ENCODE measurements at places on chromosomes 5 and 9. TPM values are rescaled to one million over a fixed set of nuclear protein-coding genes. Genes with fewer than 3 reads are reported as not detected.

GRCh38 chr5:172800088-172800551, 29.1 kb upstream of the DUSP1 start:
- H3K4me3 ChIP-seq = no peak overlapping the region
- H3K27me3 ChIP-seq = no peaks in the 10 kb centered on the region
- peaks cover 8% of the 10 kb centered on the region for H3K4me1 ChIP-seq
- no peak for DNase-seq

DNA sequence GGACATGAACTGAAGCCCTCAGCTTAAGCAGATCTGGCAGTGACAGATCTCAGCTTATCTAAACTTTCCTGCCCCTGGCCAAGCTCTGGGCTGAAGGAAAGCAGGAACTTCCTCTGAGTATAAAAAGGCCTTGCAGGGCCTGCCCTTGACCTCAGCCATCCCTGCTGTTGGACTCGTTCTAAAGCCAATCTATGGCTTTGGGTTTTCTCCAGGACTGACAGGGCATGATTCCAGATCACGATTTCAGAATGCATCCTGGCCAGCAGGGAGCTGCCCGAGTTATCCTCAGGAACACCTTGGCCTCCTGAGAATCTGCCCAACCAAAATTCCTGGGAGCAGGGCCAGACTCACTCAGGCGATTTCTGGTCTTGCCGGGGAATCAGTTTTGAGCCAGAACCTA, 502.7 kb downstream of the TLE4 start:
- no peaks in the 10 kb centered on the region for H3K4me1 ChIP-seq
- peak; percentile 25 for DNase-seq
- no peaks in the 10 kb centered on the region for H3K27me3 ChIP-seq
- no peaks in the 10 kb centered on the region for H3K36me3 ChIP-seq

Gene ABO
- total RNA-seq = 18.1 TPM

DNA sequence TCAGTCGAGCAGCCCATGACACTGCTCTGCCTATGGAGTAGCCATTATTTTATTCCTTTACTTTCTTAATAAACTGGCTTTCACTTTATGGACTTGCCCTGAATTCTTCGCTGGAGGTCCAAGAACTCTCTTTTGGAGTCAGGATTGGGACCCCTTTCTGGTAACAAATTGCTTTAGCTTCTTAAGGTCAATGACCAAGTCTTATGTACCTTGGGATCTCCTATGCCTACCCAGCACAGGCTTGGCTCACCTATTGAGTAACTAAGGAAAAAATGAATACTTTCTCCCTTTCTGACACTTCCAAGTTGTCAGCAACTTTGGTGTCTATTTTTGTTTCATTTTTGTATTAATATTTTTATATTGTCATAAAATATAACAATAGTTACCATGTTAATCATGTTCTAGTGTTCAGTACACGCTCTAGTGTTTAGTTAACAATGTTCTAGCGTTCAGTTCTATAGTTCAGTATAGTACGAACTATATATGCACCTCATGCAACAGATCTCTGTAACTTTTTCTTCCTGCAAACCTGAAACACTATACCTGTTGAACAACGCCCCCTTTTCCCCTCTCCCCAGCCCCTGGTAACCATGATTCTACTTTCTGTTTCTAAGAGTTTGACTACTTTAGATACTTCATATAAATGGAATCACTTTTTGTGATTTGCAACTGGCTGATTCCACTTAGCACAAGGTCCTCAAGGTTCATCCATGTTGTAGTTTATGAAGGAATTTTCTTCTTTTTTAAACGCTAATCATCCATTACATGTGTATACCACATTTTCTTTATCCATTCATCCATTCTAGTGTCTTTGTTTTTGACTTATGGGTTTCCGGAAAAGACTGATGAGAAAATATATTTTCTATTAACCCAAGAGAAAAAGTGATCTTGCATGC, 1.8 kb upstream of the RHOBTB3 start:
- H3K27ac ChIP-seq = peak overlapping the region; percentile 99
- H3K4me3 ChIP-seq = no peak overlapping the region

DNA sequence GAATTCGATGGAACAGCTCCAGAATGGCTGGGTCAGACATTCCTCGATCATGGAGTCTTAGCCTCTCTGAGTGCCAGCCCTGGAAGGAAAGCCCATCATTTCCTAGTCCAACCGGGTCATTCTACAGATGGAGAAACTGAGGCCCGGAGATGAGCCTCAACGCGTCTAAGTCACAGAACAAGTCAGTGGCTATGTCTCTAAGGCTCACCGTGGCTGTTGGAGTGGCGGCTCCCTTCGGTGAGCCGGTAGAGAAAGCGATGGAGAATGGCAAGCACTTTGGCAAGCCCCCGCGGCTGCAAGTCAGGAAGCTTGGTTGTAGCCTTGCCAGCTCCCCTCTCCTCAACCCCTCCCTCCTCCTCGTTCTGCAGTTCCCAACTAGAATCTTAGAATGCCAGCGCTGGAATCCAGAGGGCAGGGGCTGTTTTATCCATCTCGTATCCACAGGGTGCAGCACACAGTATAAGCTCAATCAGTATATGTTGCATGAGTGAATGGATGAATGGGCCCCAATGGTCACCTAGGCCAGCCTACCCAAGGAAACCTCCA, 438 bp upstream of the ARSI start:
- no peaks in the 10 kb centered on the region for H3K36me3 ChIP-seq
- DNase-seq = peak; percentile 45
- peak overlapping the region; percentile 11 for H3K27ac ChIP-seq
- H3K27me3 ChIP-seq = no peaks in the 10 kb centered on the region

GRCh38 chr9:95879591-95879990, 4.1 kb downstream of the ERCC6L2 start:
- H3K27me3 ChIP-seq = no peaks in the 10 kb centered on the region
- no peaks in the 10 kb centered on the region for H3K36me3 ChIP-seq
- no peak for DNase-seq
- no peak overlapping the region for H3K4me3 ChIP-seq

DNA sequence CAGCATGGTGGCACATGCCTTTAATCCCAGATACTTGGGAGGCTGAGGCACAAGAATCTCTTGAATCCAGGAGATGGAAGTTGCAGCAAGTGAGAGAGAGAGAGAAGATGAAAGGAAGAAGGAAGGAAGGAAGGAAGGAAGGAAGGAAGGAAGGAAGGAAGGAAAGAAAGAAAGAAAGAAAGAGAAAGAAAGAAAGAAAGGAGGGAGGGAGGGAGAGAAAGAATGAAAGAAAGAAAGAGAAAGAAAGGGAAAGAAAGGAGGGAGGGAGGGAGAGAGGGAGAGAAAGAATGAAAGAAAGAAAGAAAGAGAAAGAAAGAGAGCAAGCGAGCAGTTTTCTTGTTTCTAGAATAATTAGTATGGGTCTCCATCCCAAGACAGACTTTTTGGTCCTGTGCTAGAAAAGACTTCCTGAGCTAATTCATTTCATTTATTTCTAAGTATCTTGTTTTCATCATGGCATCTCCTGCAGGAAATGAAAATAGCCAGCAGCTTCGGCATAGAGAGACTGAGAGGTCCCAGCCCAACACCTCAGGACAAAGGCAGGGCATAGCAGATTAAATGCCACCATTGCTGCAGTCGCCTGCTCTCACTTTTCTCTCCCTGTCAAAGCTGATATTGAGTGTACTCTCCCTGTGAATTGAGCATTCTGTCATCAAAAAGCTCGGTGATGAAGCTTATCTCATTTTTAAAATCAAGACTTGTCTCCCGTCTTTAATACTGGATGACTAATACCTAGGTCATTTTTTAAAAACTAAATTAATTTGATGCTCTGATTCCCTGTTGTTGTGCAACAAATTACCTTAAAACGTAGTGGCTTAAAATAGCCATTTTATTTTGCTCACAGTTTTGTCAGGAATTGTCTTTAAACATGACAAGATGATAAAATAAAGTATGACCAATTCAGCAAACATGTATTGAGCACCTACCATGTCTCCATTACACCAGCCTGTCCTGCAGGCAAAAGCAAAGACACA, 91.8 kb upstream of the ADRA1B start:
- no peaks in the 10 kb centered on the region for H3K27me3 ChIP-seq
- no peak overlapping the region for H3K4me3 ChIP-seq
- H3K4me1 ChIP-seq = peaks cover 3% of the 10 kb centered on the region
- no peak for DNase-seq

- H3K27ac ChIP-seq = no peak overlapping the region
- H3K4me3 ChIP-seq = no peak overlapping the region
- DNase-seq = no peak
Observed at GRCh38 chr5:136036293-136036911, 7.6 kb downstream of the TGFBI start.

- no peaks in the 10 kb centered on the region for H3K4me1 ChIP-seq
- H3K4me3 ChIP-seq = no peak overlapping the region
Observed at GRCh38 chr9:122498883-122499288, 11.7 kb upstream of the OR1J2 start.

Measured in ovary (tissue), 10 donors.